Osteoblast (primary cell): ENCODE measurements at places on chromosomes 5 and 9. TPM values are rescaled to one million over a fixed set of nuclear protein-coding genes. Genes with fewer than 3 reads are reported as not detected.

DNA sequence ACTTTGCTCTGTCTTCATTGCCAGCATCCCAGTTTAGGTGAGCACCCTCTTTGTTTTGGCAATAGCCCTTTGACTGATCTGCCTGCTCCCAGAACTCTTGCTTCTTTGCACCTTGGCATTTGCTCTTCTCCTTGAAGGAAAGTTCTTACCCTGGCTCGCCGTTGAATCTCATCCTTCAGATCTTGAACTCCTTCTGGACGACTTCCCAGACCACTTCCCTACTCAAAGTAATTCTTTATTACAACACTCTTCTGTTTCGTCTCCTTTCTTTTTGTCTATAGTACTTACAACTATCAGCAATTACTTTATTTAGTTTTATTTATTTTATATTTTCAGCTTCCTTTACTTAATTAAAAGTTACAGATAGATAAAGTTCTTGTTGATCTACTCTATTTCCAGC is 1510.1 kb downstream of the MAT2B start:
- no peak overlapping the region for H3K4me3 ChIP-seq
- no peaks in the 10 kb centered on the region for H3K4me1 ChIP-seq
- H3K27me3 ChIP-seq, result no peaks in the 10 kb centered on the region
- no peaks in the 10 kb centered on the region for H3K36me3 ChIP-seq
- no peak overlapping the region for H3K27ac ChIP-seq
- no peak for DNase-seq

GRCh38 chr5:158593925-158594324 is 505.8 kb downstream of the EBF1 start:
- peaks cover 6% of the 10 kb centered on the region for H3K27me3 ChIP-seq
- H3K4me3 ChIP-seq, result no peak overlapping the region
- H3K27ac ChIP-seq, result no peak overlapping the region
- no peaks in the 10 kb centered on the region for H3K36me3 ChIP-seq
- DNase-seq, result no peak

- no peaks in the 10 kb centered on the region for H3K36me3 ChIP-seq
- no peak overlapping the region for H3K4me3 ChIP-seq
- no peaks in the 10 kb centered on the region for H3K4me1 ChIP-seq
- H3K27ac ChIP-seq, result no peak overlapping the region
- no peak for DNase-seq
- peaks cover 50% of the 10 kb centered on the region for H3K27me3 ChIP-seq
Observed at GRCh38 chr9:114921171-114921570, 9.2 kb downstream of the TNFSF8 start.

- no peaks in the 10 kb centered on the region for H3K4me1 ChIP-seq
- H3K27me3 ChIP-seq, result no peaks in the 10 kb centered on the region
- H3K27ac ChIP-seq, result no peak overlapping the region
- H3K36me3 ChIP-seq, result no peaks in the 10 kb centered on the region
- no peak overlapping the region for H3K4me3 ChIP-seq
Observed at GRCh38 chr5:60076746-60077145, 183.2 kb upstream of the PDE4D start.

DNA sequence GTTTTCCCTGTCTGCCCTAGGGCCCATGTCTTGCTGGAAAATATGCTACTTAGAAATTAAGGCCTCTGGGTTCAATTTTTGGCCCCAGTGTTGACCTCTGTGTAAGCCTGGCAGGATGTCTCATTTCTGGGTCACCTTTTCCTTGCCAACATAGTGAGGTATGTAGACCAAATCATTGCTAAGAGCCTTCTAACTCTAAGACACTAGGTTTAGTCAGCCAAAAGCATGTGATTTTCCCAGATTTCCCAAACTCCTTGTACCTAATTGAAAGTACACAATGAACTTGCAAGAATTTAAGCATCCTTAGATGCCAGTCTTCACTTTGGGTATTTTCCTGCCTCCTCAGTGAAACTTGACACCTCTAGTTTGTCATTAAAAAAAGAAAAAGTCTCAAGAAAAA is 77.0 kb downstream of the GALNT10 start:
- H3K4me3 ChIP-seq, result no peak overlapping the region
- no peaks in the 10 kb centered on the region for H3K36me3 ChIP-seq
- no peak for DNase-seq

DNA sequence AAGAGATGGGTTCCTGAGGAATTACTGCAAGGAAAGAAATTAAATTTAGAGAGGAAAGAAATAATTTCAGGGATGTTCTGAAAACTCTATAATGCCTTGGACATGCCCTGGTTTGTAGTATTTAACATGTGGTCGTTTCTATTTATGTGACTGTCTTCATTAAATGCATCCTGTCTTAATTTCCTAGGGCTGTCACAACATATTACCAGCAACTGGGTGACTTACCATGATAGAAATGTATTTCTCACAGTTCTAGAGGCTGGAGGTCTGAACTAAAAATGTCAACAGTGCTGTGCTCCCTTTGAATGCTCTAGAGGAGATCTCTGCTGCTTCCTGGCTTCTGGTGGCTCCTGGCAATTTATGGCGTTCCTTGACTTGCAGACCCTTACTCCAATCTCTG is 287.7 kb downstream of the FBXL7 start:
- no peak for DNase-seq
- H3K27ac ChIP-seq, result no peak overlapping the region
- H3K4me3 ChIP-seq, result no peak overlapping the region
- H3K4me1 ChIP-seq, result peaks cover 10% of the 10 kb centered on the region
- no peaks in the 10 kb centered on the region for H3K36me3 ChIP-seq

DNA sequence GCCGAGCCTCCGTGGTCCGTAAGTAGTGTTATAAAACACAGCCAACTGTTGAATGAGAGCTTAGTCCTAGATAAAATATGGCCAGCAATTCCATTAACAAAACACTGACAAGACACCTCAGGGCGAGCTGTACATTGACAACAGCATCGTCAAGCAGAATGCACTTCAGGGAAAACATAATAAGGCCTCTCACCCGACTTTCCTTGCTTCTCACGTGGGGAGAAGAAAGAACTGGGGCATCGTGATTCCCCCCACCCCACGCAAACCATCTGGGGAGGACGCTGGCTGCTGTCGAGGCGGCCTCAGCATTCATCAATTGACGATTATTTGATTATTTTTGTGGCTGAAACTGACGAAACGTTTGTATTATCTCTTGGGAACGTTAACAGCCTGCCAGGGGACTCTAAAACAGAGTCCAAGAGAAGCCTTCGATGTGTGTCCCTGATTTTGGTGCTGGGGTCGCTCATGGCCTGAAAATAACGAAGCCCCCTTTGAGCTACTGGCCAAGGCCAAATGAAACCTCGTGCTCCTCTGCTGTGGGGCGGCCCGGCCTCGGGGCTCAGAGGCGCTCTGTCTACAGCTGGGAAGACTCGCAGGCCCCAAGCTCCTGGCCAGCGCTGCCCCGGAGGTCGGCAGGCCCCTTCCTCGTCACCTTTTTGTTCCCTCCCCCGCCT is 464 bp downstream of the GDF9 start:
- peak; percentile 10 for DNase-seq
- H3K27me3 ChIP-seq, result no peaks in the 10 kb centered on the region
- peak overlapping the region; percentile 98 for H3K27ac ChIP-seq
- peaks cover 11% of the 10 kb centered on the region for H3K4me1 ChIP-seq

GRCh38 chr9:100084128-100084453 is 14.7 kb downstream of the ERP44 start:
- no peak overlapping the region for H3K27ac ChIP-seq
- peaks cover 13% of the 10 kb centered on the region for H3K4me1 ChIP-seq
- no peaks in the 10 kb centered on the region for H3K36me3 ChIP-seq
- DNase-seq, result no peak
- H3K27me3 ChIP-seq, result peaks cover 22% of the 10 kb centered on the region

- H3K4me3 ChIP-seq, result no peak overlapping the region
- no peak for DNase-seq
- H3K4me1 ChIP-seq, result no peaks in the 10 kb centered on the region
- no peaks in the 10 kb centered on the region for H3K27me3 ChIP-seq
Observed at GRCh38 chr5:2529371-2530092, 221.9 kb downstream of the IRX2 start.

Gene INSYN2B
- 2.2 and 3.5 TPM in 2 replicates for total RNA-seq

Gene AHRR
- total RNA-seq, result 52.2 and 54.6 TPM in 2 replicates

Gene IFNK
- total RNA-seq, result not detected in 2 replicates

Gene PCDHAC2
- total RNA-seq, result 0.36 and 0.59 TPM in 2 replicates
